ENCODE measurements at places on chromosomes 6 and 20.

- DNase-seq = no peak
These were observed 67.2 kb downstream of the POPDC3 start for GRCh38 chr6:105112577-105112976.

GRCh38 chr20:12207875-12208274 is 290.2 kb downstream of the BTBD3 start:
- no peak for DNase-seq

GRCh38 chr20:60381643-60382400 is 423.6 kb downstream of the CDH26 start:
- DNase-seq = no peak

- no peak for DNase-seq
These were observed 78.8 kb upstream of the DEFB112 start for GRCh38 chr6:50128420-50129005.

DNA sequence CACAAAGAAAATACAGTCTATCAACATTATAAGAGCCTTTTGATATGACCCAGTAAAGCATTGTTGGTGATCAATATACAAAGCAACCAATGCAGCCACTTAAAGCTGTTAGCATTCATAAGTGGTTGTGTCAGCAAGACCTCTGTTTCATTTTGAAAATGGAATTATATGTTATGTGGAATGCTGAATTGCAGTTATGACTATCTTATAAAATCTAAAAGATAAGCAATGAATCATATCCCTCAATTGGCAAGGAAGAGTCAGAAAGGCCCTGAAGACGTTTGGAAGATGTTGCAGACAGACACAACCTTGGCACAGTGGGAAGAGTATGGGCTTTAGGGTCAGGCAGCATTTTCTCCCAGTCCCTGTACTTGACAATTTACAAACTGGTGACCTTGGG is 93.8 kb upstream of the RNF217 start:
- no peak for DNase-seq

- no peak for DNase-seq
These were observed 153.1 kb downstream of the RCAN2 start for GRCh38 chr6:46338131-46338530.

- DNase-seq = no peak
These were observed 5.6 kb downstream of the BIRC7 start for GRCh38 chr20:63241272-63241671.

- no peak for DNase-seq
These were observed 78.4 kb upstream of the TMEM170B start for GRCh38 chr6:11459079-11459610.
